HFF-Myc (cell line): ENCODE measurements at places on chromosomes 4 and X.
A peak's percentile ranks its signal among the peaks of the same experiment; 100 is the strongest.

DNA sequence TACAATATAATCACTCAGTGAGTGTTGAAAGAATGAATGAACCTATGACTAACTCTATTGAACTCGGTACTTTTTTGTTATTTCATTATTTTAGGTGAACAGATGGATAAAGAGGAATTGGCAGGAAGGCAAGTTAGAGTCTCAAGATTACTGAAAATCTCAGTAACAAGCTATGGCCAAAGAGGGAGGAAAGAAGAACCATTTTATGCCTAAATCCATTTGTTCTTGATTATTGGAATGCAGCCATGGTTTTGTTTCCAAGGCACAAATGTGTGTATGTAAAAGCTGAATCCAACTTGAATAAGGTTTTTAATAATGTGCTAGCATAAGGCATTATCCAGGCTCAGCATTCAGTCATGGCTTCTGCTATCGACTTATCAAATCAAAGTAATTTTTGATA, 196.4 kb downstream of the DTHD1 start:
- no peak for DNase-seq

GRCh38 chr4:159070742-159071141, 32.1 kb upstream of the RAPGEF2 start:
- peak; percentile 57 for DNase-seq

GRCh38 chrX:48715876-48716502, 19.5 kb downstream of the SUV39H1 start:
- no peak for DNase-seq

DNA sequence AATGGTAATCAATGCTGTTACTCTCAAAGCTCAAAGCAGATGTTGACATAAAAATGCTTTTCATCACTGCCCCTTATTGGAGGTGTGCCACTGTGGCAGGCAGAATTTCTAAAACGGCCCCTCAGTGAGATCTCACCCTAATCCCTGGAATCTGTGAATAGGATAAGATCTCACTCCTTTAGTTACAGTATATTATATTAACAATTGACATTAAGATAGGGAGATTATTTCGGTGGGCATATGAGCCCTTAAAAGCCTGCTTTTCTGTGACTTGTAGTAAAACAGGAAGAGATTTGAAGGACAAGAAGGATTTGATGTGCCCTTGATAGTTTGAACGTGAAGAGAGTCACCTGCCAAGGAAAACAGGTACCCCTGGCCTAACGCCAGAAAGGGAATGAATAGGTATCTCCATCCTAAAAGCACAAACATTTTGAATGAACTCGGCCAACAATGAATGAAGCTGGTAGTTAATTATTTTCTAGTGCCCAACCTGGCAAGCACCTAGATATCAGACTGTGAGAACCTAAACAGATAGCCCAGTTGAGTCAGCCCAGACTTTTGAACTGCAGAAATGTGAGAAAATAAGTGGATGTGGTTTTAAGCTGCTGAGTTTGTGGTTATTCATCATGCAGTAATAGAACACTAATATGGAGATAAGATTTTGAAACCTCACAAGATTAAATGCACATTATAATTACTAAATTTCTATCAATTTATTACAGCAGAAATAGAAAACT, 881.6 kb downstream of the PCDH18 start:
- no peak for DNase-seq

- DNase-seq = no peak
Observed at GRCh38 chrX:28552322-28552721, 34.9 kb upstream of the IL1RAPL1 start.

- DNase-seq = no peak
Observed at GRCh38 chrX:24025741-24026403, 1.1 kb downstream of the KLHL15 start.

GRCh38 chr4:1329408-1330371, 17.3 kb upstream of the UVSSA start:
- no peak for DNase-seq

DNA sequence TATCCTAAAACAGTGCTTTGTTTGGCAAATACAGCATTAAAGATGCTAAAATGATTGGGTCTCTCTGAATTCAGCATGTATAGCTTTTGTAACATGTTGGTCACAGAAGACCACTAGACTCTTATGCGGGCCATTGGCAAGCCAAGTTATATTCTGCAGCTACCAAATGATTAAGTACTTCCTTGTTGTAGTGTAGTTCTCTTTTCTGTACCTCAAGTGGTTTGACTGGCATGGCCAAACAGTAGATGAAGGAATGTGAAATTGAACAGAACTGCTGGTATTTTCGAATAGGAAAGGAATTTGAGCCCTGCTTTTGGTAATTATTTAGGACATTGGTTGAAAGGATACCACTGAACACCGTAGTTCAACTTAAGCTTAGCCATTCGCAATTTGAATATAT, 193.9 kb upstream of the GPC4 start:
- DNase-seq = no peak

DNA sequence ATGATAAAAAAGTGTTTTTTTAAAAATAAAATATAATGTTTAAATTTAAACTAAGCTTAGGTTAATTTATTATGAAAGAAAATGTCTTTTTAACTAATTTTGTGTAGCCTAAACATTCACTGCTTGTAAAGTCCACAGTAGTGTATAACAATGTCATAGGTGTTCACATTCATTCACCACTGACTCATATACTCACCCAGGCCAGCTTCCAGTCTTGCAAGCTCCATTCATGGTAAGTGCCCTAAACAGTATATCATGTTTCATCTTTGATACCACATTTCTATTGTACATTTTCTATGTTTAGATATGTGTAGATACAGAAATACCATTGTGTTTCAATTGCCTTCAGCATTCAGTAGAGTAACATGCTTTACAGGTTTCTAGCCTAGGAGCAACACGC, 530.3 kb downstream of the EPHA5 start:
- no peak for DNase-seq

- DNase-seq = no peak
Observed at GRCh38 chrX:68658530-68658929, 11.1 kb downstream of the STARD8 start.
